ENCODE measurements at places on chromosomes 4 and X. TPM values are rescaled to one million over a fixed set of nuclear protein-coding genes. Genes with fewer than 3 reads are reported as not detected.

GRCh38 chr4:139556724-139557555 is 921 bp upstream of the SETD7 start:
- peak; percentile 84 for DNase-seq

DNA sequence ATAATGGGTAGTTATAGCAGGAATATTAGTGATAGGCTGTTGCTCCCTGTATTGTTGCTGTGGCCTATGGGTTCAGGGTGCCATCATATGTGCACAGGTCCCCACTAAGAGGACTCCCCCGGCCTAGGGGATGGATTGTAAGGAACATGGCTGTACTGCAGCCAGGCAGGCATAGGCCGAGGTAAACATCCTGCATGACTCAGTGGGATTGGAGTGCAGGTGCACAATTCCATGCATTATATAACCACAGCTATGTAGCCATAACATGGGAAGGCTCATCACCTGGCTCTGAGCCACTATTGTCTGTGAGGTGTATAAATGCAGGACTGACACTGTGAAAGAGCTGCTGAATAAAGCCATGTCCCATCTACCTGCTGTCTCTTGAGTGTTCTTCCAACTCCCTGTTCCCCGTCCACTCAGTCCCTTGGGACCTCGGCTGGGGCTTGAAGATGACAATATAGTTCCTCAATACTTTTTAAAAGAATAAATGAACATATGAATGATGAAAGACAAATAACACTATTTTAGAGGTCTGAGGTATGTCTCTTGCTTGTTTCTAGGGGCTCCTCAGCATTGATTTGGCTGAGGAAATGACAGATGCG is 425.2 kb downstream of the IDS start:
- DNase-seq, result no peak

Gene DYNLT3
- 13.3 TPM for total RNA-seq

Gene ADGRG2
- not detected for total RNA-seq

Gene MTMR8
- total RNA-seq, result 4.2 TPM

Gene TIMP1
- 65.2 TPM for total RNA-seq

Gene PWWP3B
- total RNA-seq, result not detected

All from activated CD4-positive, alpha-beta T cell treated with anti-CD3 and anti-CD28 coated beads, Interleukin-2, amount 10 ng/mL, durations not matched to agents 24 days and 14 days (primary cell).